ENCODE measurements at places on chromosomes 16 and 17.
A peak's percentile ranks its signal among the peaks of the same experiment; 100 is the strongest.

GRCh38 chr17:38453951-38454421 is 25.7 kb downstream of the ARHGAP23 start:
- peak; percentile 67 for DNase-seq

DNA sequence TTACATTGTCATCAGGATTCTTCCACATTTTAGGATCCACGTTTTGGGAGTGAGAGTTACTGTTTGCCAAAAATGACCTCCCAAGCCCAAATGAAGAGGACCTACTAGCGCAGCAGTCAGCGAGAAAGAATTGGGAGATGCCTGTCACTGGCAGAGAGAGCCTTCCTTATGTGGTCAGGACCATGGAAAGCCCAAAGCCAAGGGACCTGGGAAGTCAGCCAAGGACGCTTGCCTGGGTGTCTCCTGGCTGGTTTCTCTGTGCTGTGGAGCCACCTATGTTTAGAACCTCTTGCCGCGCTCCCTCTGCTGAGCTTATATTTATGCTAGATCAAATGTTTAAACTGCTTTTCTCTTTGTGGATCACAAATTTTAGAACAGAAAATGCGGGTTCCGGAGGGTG is 24.9 kb upstream of the RHBDL3 start:
- peak; percentile 55 for DNase-seq

- DNase-seq, result no peak
Observed at GRCh38 chr17:43983196-43983514, 21.3 kb upstream of the NAGS start.

- no peak for DNase-seq
Observed at GRCh38 chr17:72872396-72872795, 220.1 kb downstream of the SLC39A11 start.

- DNase-seq, result peak; percentile 4
Observed at GRCh38 chr16:17038415-17038814, 432.3 kb downstream of the XYLT1 start.

GRCh38 chr16:57041182-57042156 is 50.9 kb upstream of the CPNE2 start:
- DNase-seq, result no peak

- DNase-seq, result no peak
Observed at GRCh38 chr17:40004072-40004471, 11.2 kb upstream of the CSF3 start.

DNA sequence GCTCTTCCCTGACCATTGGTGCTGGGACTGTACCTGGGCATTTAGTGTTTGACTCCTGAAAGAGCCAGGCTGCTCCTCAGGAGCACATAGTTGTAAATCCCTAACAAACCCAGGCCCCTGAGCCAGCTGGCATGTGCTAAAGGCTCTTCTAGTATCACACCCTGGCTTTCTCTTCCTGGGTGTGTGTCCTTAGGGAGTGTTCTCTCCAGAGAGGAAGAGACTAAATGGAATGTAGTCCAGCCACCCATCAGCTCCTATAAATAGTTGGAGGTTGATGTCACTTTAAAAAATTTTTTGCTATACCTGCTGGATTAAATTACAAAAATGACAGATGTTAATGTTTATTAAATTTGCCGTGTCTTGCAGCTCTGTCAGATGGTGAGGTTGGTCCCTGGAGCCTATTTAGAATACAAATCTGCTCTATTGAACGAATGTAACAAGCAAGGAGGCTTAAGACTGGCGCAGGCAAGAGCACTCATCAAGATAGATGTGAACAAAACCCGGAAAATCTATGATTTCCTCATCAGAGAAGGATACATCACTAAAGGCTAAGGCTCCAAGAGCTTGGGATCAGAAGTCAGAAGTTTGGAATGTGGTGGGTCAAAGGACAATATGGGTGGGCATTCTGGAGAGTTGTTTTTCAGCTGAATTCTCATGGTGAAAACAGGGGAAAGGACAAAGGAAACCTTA is 13.1 kb upstream of the DUSP14 start:
- no peak for DNase-seq

GRCh38 chr16:57256601-57257395 is 11.7 kb downstream of the ARL2BP start:
- DNase-seq, result no peak

- no peak for DNase-seq
Observed at GRCh38 chr17:72102366-72102765, 18.5 kb upstream of the SOX9 start.

GRCh38 chr17:63306855-63307254 is 139.3 kb downstream of the CYB561 start:
- no peak for DNase-seq

GRCh38 chr16:23967775-23968174 is 132.0 kb downstream of the PRKCB start:
- DNase-seq, result no peak

DNA sequence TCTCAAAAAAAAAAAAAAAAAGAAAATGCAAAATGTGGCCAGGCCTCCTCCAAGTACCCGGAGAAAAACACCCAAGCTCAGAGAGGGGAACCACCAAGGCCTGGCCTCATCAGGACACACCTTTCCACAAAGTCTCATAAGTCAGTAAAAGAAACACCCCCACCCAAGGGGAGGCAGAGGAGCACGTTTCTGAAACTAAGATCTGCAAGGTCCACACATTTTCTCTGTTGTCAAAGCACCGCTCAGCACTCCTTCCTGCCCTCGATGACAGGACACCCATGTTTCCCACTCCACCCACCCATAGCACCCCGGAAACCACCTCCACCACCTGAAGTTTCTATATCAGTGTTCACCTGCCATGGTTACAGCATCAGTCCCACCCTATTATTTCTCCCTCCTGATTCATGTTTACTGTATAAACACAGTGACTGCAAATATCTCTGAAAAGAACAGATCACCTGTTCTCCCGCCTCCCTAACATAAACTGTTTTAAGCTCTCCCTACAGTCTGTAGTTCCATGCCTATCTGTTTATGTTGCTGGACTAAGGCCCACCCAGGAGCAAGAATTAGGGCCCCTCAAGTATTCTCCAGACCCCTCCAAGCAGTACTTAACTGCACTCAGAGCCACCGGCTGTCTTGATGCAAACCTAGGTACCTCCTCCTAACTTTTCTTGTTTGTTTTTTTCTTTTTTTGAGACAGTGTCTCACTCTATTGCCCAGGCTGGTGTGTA is 2.0 kb downstream of the CORO7 start:
- DNase-seq, result no peak

GRCh38 chr16:83967091-83967490 is 953 bp upstream of the NECAB2 start:
- no peak for DNase-seq

GRCh38 chr16:67236563-67237395 is 9.8 kb downstream of the TMEM208 start:
- DNase-seq, result peak; percentile 42

GRCh38 chr16:9447699-9448098 is 356.3 kb downstream of the HAPSTR1 start:
- no peak for DNase-seq

DNA sequence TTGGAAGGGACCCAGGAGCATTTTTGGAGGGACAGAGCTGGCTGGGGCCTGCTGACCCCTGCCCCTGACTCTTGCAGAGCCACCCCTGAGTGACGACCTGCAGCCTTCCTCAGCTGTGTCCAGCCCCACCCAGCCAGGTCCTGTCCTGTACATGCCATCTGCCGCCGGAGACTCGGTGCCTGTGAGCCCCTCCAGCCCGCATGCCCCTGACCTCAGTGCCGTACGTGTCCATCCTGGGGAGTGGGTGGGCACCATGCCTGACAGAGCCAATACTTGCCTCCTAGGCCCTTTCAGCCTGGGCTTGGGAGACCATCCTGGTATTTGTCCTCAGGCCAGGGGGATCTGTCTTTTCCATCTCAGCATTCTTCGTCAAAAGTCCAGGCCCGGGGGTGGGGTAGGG is 27.5 kb downstream of the UNC13D start:
- peak; percentile 62 for DNase-seq

DNA sequence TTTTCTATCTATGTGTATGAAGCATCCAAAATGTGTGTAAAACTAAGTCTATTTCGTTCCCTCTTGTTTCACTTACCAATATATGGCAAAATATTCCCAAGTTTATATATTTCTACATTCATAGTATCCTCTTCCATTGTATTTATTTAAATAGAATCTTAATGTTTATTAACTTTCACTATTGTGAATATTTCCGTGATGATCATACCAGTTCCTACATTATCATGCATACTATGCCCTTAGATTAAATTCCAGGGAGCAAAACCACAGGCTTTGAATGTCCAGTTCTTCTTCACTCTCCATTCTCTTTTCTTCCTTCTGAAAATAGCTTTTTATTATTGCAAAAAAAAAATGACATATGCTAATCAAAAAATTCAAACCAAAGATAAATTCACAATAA is 4.0 kb downstream of the MAP2K6 start:
- no peak for DNase-seq

DNA sequence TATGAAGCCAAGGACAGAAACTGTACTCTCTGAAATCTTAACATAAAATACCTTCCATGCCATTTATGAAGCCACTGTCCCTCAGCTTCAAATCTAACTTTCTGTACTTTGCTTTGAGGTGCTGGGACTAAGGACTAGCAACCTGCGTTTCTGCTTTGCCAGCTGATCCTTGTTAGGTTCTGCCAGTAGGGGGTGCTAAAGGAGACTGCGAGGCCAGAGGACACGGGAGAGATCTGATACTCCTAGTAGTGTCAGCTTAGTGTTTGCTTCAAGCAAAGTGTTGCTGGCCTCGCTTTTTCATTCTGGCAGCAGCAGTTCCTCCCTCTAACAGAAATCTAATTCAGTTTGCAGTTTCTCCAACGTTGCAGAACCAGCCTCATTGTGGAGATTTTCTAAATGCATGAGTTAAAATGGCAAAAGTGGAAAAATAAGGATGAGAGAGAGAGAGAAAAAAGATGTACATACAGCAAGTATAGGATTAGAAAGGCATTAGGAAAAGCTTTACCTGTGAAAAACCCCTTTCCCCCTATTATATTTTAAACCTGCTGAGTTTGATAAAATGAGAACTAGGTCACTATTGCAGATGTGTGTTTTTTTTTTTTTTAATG is 297.5 kb downstream of the CA10 start:
- DNase-seq, result no peak

- peak; percentile 64 for DNase-seq
Observed at GRCh38 chr17:44219108-44219615, 313 bp downstream of the UBTF start.

DNA sequence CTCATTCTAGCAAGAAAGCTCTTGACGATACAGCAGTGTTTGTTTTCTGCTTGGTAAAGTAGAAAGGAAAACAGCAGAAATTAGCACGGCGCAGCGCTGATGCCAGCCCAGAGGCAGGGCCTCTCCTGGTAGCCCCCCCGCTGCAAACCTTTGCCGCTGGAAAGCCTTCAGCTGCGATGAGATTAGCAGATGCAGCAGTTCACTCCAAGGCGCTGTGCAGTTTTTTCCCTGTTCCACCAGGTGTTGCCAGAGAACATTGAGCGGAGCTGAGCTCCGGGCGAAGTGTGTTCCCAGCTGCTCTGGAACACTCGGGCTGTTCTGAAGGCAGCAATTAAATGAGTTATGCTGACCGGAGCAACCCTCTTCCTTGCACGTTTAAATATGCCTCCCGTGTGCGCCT is 72.5 kb downstream of the RBFOX1 start:
- peak; percentile 83 for DNase-seq

GRCh38 chr16:19609359-19609758 is 53.9 kb downstream of the VPS35L start:
- no peak for DNase-seq

DNA sequence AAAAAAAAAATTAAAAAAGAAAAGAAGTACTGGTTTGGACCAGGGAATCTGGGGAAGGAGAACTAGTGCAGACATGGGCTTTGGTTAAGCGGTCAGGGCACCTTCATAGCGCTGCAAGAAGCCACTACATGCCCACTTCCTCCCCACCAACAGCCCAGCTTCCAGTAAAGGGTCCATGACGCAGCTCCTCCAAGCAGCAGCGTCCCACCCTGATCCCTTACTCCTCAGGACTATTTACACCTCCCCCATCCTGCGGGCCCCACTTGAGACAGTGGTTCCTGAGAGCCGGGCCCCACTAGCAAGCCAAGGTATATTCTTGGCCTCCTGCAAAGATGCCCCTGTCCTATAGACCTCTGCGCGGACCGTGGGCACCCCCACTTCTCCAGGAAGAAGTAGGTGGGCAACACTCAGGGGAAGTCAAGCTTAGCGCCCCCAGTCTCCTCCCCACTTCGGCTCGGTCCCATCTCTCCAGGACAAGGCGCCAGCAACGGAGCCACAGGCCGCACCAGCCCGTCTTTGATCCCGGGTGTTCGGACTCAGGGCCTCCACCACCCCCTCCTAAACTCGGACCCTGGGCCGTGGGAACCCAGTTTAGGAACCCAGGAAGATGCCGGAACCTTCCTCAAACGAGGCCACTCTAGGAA is 913 bp upstream of the PRR14 start:
- DNase-seq, result peak; percentile 47

DNA sequence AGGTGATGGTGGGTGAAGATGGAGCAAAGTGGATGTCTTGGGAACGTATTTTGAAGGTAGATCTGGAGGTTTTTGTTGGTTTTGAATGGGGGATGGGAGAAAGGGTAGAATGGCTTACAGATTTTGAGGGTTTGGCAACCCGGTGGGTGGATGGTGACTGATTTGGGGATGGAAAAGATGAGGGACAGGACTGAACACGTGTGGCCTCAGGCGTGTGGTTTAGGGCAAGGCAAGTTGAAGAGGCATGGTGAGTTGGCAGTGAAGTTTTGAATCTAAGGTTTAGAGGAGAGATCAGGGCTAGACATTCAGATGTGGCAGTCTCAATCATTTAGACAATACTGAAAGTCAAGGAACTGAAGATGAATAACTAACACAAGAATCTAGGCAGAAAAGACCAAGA is 5.0 kb upstream of the DCTPP1 start:
- DNase-seq, result no peak

GRCh38 chr16:71421911-71422310 is 19.9 kb downstream of the TLE7 start:
- DNase-seq, result no peak

DNA sequence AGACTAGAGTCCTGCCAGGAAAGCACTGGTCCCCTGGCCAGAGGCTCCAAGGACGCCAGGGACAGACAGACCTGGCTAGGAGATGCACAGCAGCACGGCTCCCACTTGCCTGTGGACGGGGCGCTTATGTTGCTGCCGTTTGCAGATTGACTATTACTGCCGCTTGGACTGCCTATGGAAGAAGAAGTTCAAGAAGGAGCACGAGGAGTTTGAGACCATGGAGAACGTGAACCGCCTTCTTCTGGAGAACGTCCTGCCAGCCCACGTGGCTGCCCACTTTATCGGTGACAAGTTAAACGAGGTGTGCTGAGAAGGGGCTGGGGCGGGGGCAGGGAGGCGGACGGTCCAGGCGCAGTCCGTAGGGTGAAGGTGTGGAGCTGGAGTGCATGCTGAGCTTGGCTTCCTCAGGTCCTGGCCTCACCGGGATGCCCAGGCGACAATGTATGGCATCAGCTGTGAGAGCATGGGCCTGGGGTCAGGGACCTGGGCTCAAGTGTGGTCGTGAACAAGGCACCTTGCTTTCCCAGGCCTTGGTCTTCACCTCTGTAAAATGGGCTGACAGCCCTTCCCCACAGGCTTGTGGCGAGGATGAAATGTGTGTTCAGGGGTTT is 45.6 kb downstream of the ADCY7 start:
- DNase-seq, result no peak

- DNase-seq, result peak; percentile 25
Observed at GRCh38 chr17:68706356-68706920, 105.3 kb upstream of the FAM20A start.

GRCh38 chr16:74496054-74496453 is 74.8 kb upstream of the CLEC18B start:
- DNase-seq, result no peak

GRCh38 chr16:10971560-10971961 is 27.2 kb downstream of the CLEC16A start:
- DNase-seq, result peak; percentile 75
